NCI-H1930 (cell line): ENCODE measurements at places on chromosomes 1 and 21.

- no peak for DNase-seq
Observed at GRCh38 chr1:109617291-109617801, 2.1 kb downstream of the GNAT2 start.

- no peak for DNase-seq
Observed at GRCh38 chr1:52913537-52913936, 8.0 kb downstream of the ECHDC2 start.

GRCh38 chr1:118563981-118564951 lies 379.2 kb upstream of the SPAG17 start:
- no peak for DNase-seq

- no peak for DNase-seq
Observed at GRCh38 chr1:228142155-228142691, 2.1 kb downstream of the GUK1 start.

GRCh38 chr1:234897390-234897749 lies 231.3 kb downstream of the TOMM20 start:
- no peak for DNase-seq

DNA sequence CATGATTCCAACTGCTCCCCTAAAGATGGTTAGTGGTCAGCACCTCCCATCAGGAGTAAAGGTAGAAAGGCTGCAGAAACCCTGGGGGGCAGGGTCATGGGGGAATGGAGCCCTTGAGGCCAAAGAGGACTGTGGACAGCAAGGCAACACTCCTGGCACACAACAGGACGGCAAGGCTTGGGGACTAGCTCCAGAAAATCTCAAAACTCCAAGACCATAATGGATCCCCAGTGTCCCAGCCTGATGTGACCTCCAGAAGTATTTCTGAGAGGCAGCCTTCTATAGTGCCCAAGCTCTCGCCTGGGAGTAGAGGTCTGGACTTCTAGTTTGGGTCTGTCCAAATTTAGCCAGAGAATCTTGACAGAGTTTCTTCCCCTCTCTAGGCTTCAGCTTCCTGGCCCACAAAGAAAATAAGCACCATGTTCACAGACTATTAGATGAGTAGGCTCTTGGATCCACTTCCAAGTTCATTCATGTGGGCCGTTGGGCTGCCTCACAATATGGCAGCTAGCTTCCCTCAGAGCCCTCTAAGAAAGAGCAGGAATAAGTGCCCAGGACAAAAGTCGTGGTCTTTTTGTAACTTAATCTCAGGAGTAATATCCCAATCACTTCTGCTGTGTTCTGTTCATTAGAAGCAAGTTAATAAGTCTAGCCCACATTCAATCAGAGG lies 6.9 kb downstream of the CD2 start:
- DNase-seq = no peak

- no peak for DNase-seq
Observed at GRCh38 chr1:208151728-208152598, 92.2 kb downstream of the PLXNA2 start.

GRCh38 chr21:45974073-45975019 lies 7.2 kb upstream of the COL6A1 start:
- DNase-seq = no peak

DNA sequence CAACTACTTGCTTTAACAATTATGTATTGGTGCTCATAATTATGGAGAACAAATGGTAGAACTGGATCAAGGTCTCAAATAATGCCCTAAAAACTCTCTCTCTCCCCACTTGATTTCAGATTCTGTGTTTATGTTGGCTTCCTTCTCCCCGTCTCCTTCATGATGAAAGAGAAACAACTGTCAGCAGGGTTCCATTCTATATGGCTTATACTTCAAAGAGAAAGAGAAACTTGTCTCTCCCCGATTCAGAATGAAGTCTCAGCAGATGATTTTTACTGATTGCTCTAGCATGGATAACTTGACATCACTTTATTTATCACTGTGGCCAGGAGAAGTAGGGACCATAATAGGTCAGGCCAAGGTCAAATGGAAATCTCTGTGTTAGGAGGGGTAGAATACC lies 575.6 kb downstream of the AGBL4 start:
- DNase-seq = no peak

DNA sequence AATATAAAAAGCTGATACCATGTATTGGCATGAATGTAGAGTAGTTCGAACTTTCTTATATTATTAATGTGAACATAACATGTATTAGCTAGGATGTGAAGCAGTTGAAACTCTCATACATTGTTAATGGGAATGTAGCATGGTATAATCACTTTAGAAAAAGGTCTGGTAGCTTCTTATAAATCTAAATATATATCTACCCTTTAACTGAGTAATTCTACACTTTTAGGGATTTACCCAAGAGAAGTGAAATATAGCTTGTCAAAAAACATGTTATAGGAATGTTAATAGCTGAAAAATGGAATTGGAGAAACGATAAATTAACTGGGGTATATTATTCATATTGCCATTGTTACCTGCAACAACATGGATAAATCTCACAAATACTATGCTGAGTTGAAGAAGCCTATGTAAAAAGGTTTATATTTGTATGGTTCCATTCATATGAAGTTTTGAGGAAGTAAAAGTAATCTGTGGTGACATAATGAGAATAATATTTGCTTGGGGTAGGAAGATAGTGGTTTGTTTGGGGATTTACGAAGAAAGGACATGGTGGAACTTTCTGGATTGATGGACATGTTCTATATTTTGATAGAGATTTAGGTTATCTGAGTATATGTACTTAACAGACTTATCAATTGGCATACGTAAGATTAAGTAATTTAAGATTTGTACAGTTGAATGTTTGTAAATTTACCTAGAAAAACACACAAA lies 76.6 kb downstream of the MAST2 start:
- no peak for DNase-seq

GRCh38 chr1:235131961-235132360 lies 3.3 kb upstream of the TOMM20 start:
- DNase-seq = no peak

- no peak for DNase-seq
Observed at GRCh38 chr1:180988253-180988752, 34.4 kb downstream of the STX6 start.

GRCh38 chr1:61182049-61182448 lies 99.7 kb downstream of the NFIA start:
- no peak for DNase-seq

GRCh38 chr1:204127597-204128242 lies 24.1 kb downstream of the ETNK2 start:
- peak; percentile 37 for DNase-seq

GRCh38 chr1:212712451-212713303 lies 13.0 kb upstream of the BATF3 start:
- no peak for DNase-seq

GRCh38 chr21:41741253-41742072 lies 25.4 kb downstream of the RIPK4 start:
- DNase-seq = no peak

- no peak for DNase-seq
Observed at GRCh38 chr1:107692580-107693345, 272.2 kb downstream of the VAV3 start.

DNA sequence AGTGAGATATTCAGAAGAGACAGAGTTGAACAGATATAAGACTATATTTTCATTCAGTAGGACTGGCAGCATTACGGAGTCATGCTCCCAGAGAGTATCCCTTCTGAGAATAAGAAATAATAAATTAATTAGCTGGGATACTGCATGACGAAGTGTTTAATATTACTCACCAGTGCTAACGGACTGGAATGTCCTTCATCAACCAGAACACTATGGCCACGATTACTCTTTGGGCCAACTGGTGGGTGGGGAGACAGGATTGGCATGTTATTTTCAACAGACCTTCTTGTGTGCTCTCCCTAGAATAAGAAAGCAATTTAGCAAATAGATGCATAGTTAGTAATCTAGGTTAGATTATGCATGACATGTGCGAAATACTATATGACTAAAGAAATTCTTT lies 32.4 kb downstream of the ERICH3 start:
- DNase-seq = no peak

GRCh38 chr1:54331843-54332463 lies 74.2 kb downstream of the SSBP3 start:
- no peak for DNase-seq

GRCh38 chr1:61323681-61324328 lies 241.4 kb downstream of the NFIA start:
- DNase-seq = no peak

GRCh38 chr21:35274923-35275322 lies 225.8 kb upstream of the RUNX1 start:
- DNase-seq = no peak

- DNase-seq = no peak
Observed at GRCh38 chr1:3902571-3903091, 2.6 kb upstream of the C1orf174 start.

GRCh38 chr1:104868794-104869193 lies 1119.1 kb downstream of the AMY1C start:
- no peak for DNase-seq

GRCh38 chr1:184905601-184906322 lies 68.5 kb downstream of the NIBAN1 start:
- peak; percentile 77 for DNase-seq

GRCh38 chr21:46551636-46552241 lies 53.1 kb downstream of the S100B start:
- DNase-seq = no peak

DNA sequence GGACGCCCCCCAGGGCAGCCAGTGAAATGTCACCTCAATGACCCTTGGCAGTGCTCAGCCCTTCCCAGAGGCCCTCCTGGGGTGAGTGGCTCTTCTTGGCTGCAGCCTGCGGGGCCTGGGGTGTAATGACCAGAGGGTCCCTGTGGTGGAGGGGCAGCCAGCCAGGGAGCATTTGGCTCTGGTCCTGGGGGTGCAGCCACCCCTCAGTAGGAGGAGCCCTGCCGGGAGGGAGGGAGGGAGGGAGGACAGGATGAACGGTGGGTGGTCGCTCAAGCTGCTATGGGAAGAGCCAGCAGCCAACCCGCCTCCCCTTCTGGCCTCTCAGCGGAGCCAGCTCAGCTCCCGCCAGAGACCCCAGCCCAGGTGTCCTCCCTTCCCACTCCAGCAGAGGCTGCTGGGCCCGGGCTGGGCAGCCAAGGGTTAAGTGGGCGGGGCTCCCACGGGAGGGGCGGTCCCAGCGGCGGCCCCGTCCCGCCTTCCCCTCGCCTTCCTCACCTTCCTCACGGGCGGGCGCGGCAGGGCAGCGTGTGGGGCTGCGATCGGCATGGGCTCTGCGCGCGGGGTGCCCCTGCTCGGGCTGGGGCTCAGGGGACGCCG lies 9.0 kb upstream of the PLCH2 start:
- DNase-seq = no peak

GRCh38 chr1:101371259-101371658 lies 134.4 kb downstream of the S1PR1 start:
- no peak for DNase-seq

GRCh38 chr1:101276818-101277217 lies 40.0 kb downstream of the S1PR1 start:
- DNase-seq = no peak

DNA sequence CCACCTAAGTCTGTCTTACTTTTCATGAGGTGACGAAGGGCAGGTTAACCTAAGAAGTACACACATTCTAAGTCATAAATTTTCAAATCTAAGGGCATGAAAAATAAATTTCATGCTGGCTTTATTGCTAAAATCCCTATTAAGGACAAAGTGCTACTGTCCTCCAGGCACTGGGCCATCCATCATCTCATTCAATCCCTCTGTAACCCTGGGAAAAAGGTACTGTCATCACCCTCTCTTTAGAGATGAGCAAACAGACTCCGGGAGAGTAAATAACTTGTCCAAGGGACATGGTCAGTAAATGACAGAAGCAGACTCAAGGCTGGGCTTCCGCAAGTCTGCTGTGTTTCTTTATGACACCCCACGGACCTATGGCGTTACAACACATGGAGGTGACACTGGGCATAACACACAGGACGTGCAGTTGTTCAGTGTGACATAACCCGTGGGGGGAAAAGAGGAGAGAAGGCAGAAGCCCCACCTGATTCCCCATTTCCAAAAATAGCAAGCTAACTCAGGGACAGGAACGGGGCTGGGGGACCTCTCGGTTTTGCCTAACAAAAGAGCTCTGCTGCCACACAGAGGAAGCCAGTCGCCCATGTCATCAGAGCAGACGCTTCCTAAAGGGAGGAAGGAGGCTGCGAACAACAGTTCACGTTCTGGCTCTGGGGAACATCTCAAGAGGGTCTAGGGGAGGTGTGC lies 12.5 kb upstream of the SRM start:
- peak; percentile 25 for DNase-seq

DNA sequence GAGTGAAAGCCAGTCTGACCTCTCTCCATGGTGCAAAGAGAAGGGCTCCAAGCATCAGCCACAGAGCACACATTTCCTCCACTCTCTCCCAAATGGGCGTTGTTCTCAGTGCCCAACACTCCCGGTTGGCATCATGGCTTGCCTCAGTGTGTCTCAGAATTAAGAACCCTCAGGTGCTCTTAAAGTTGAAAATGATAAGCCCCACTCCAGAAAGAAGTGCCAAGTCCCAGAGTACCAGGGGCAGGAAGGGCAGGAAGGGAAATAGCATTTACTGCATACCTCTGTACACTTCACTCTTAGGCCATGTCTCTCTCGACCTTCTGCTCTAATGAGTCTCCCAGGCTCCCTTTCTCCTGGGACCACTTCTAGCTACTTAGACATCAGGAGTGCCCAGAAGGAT lies 15.2 kb upstream of the ARHGEF2 start:
- DNase-seq = no peak

DNA sequence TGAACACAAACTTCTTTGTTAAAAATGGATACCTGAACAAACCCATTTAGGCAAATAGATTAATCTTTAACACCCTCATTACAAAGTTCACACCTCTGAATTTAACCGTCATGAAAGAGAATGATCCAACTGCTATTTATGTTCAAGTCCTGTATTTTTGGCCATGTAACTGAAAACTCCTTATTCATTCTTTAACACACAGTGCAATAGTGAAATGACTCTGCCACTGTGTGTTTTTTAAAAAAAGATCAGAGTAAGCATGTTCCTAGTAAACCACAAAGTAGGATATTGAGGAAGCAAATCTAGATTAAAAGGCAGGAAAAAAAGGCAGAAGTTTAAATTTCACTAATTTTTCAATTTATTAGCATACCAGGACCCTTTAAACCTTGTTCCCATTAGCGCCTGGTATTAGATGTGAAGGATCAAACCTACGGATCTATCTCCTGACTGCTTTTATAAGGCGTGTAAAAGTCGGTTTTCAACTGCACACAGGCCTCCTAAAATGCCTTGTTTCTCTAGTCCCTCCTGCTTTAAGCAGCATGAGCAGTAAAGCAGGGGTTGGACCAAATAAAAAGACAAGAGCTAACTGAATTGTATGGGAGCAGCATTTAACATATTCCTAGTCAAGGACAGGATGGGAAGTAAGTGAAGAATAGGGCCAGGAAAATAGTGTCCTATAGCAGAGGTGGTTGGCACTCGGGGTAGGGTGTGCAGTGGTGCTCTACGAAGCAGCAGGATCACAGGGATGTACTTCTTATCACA lies 33.4 kb downstream of the NUCKS1 start:
- no peak for DNase-seq

GRCh38 chr21:43768868-43769167 lies 7.3 kb downstream of the CSTB start:
- no peak for DNase-seq

- DNase-seq = no peak
Observed at GRCh38 chr1:45355683-45356082, 15.4 kb upstream of the MUTYH start.
